Stimulated activated CD8-positive, alpha-beta memory T cell treated with anti-CD3 and anti-CD28 coated beads, Interleukin-2, amount 100 ng/mL, for 48 hours (primary cell): ENCODE measurements at places on chromosomes 2 and 18.

DNA sequence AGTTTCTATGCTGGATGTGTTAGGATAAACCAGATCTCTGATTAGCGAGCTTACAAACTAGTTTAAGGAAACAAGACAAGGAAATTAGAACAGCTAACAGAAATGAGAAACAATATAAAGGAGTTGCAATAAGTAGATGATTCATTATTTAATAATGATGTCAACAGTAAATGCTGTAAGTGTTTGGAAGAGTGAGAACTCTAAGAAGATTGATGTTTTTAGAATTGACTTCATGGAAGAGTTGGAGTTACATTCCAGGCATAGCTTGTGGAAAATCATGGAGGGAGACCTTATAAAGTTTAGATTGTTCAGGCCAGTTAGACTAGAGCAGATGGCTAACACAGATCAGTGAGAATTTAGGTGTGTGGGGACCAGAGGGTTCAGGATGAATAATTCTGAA is 32.6 kb downstream of the PPP1R1C start:
- no peak for DNase-seq

DNA sequence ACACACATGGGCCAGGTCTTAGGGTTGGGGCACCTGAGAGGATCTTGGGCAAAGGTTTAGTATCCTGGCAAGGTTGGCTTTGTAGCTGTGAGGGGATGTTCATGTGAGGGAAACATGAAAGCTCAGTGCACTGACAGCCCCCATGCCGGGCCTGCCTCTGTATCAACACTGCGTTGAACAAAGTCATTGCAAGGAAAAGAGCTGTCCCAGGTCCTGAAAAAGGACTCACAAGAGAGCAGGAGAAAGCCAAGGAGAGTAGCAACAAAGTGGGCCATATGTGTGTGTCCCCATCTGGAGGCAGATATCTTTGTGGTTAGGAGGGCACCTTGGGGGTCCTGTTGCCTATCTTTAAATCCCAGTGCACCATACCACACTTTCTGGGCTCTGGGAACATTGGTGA is 237.8 kb upstream of the THSD7B start:
- DNase-seq, result no peak

- peak; percentile 18 for DNase-seq
Measured at GRCh38 chr2:25561136-25561850, 112.1 kb downstream of the DTNB start.

DNA sequence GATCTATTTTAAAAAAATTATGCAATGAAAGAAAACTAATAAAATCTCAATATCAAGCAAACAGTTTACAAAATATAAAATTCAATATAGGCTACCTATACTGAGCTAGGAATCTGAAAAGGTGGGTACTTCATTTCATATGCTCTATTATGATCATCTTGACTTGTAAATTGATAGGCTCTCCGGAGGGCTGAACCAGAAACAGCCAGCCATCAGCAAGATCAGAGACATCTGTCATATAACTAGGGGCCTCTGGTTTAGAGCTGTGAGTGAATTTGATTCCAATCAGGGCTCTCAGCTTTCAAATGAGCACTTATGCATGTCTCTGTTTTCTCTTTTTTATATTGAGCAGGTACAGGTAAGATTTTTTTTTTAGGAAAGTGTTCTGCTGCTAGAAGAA is 114.2 kb downstream of the SPHKAP start:
- no peak for DNase-seq

DNA sequence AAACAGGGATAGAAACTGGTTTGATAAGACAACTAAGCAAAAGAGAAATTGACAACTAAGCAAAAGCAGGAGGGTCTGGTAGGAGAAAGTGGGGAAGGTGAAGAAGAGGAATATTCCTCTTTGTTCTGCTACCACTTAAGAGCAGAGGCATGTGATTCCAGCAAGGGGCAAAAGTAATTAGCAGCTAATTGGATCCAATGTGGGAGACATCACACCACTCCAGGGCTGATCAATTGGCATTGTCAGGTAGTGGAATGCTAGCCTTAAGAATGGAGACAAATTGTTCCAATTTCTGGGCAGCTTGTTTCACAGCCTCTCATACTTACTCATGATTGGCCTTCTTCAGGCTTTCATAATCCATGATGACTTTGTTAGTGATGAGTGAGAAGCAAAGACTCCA is 547.1 kb upstream of the GCFC2 start:
- no peak for DNase-seq

GRCh38 chr2:216450784-216451183 is 38.5 kb downstream of the SMARCAL1 start:
- no peak for DNase-seq

DNA sequence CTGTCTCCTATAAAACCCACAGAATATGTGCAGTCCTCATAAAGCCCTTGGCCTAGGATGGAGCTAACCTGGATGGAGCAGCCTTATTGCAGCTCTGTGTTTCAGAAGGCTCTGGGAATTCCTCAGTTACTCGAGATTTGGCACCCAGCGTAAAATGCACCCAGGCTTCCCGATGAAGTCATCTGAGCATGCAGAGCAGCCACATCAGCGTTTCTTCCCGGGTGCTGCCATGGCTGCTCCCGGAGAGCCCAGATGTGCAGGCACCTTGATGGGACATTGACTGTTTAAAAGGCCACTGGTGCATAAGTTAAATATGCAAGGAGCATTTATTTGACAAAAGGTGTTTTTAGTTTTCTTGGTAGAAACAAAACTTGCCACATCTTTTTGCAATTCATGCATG is 115.2 kb downstream of the MBP start:
- no peak for DNase-seq

GRCh38 chr2:207285473-207285815 is 119.7 kb upstream of the KLF7 start:
- DNase-seq, result no peak

GRCh38 chr18:41992066-41992465 is 37.0 kb downstream of the PIK3C3 start:
- DNase-seq, result no peak

DNA sequence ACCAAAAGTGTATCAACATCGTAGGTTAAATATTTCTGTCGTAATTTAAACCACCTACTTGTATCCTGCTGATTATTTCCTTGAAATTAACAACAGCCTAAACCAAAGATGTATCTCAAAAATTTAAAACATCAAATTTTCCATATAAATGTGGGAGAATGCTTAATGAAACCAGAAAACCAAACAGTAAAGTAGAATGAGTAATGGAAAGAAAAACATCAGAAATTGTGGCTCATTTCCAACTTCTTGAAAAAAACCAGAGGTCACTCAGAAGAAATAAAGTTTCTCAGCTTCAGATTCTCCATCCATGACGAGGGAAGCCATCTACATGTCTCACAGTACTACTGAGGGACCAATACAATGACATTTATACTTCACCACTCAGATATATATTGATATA is 296.5 kb downstream of the NOL4 start:
- DNase-seq, result no peak

DNA sequence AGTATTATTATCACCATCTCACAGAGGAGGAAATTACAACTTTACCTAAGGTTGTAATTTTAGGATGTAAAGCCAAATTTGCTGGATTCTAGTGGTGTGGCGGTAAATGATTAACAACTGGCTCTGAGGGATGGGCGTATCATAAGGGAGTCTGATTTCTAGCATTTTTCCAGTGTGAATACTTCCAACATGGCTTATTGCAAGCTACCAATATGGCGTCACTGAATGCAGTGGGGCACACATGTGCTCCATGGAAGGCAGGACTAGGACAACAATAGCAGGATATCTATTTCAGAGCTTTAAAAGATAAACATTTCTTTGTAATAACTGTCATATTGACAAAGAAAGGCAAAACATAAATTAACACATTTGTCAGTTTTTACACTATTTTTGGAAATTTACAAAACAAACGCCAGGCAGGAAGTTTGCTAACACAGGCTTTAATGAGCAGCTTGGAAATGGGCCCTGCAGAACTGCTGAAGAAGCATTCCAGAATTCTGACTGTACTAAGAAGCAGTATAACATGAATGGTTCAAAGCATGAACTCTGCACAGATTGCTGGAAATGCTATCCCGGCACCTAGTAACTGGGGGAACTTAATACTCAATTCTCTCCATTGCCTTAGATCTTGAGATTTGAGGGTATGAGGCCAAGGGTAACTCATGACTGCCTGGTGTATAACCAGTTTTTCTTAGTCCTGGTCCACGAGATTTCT is 439.3 kb upstream of the MAP2 start:
- DNase-seq, result no peak

GRCh38 chr2:230124235-230124634 is 55.5 kb upstream of the SLC16A14 start:
- DNase-seq, result no peak

DNA sequence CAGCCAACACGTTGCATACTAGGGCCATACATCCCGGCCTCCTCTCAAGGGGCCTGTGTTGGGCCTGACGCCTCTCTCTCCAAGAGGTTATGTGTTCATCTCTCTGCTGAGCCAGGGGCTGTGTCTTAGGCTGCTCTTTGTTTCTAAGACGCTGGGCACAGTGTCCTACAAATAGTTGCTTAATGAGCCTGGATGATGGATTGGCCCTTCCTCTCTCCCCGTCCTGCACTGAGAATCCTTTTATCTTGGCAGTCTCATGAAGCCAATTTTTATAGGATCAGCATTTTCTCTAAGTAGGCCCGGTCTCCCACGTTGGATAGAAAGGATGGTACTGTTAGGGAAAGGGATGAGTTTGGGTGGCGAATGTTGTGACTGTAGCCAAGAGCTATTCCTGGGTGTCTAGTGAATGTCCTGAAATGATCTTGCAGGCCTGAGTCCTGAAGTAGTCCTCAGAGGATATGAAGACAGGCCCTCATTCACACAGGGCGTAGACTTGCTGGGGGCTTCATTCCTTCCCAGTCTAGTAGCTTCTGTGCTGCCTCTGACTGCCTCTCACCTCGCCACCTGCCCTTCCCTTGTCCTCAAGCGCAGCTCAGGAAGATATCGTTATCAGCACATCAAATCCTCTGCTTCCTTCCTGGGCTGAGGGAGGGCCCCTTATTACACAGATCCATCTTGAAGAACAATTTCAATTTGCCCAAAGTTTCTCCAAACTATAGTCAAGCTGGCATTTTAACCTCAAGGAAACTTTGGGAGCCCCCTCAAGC is 8.8 kb downstream of the LBH start:
- DNase-seq, result no peak

DNA sequence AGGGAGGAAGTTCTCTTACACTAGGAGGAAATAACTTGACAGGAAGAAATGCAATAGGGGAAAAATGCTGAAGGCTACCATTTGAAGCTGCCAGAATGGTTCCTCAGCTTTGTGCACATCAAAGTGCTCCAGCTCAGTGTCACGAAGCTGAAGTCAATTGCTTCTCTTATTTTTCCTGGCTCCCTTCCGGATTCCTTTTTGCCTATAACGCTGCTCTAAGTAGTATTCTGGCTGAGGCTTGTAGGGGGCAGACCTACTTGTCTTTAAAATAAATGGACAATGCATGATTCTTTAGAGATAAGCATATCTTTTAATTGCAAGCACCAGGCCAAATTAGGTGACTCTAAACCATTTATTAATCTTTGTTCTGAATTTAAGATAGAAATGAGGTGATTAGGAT is 60.3 kb upstream of the SCN1A start:
- no peak for DNase-seq

GRCh38 chr2:238763471-238763995 is 84.4 kb upstream of the TWIST2 start:
- DNase-seq, result no peak

DNA sequence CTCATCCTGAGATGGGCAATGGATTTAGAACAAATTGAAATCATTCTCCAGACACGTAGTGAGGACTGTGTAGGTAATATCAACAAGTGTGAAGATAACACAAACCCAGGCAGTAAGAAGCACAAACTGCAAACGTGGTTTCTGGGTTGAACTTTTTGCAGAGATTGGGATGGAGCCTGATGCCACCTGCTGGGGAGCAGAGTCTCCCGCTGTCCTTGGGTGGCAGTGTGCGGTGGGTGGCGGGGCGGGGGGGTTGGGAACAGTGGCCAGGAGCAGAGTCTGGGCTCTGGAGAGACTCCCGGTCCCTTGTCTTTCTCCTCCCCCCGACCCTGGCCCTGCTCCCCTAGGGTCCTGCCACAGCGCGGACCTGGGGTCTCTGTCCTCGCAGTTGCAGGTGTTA is 19.5 kb downstream of the TRAF3IP1 start:
- no peak for DNase-seq

GRCh38 chr18:54392543-54393023 is 34.9 kb downstream of the C18orf54 start:
- no peak for DNase-seq

DNA sequence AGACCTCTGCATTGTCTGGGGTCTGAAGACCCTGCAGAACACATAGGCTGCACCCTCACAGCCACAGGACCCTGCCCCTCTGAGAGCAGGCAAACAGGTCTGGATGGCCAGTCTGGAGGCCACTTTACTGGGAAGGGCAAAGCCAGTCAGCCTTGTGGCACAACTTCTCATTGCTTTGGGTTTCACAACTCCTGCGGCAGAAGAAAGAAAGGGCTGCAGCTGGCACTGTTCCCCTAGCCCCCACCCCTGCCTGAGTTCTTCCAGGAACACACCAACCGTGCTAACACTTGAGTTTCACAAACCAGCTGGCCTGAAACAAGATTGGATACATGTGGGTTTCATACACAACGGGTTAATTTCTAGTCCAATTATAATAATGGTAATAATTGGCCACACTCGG is 276.5 kb upstream of the MGAT5 start:
- no peak for DNase-seq

GRCh38 chr2:117299451-117299850 is 515.0 kb upstream of the DDX18 start:
- no peak for DNase-seq
